ENCODE measurements at places on chromosomes 13 and 19. TPM values are rescaled to one million over a fixed set of nuclear protein-coding genes. Genes with fewer than 3 reads are reported as not detected.

- 0 out of 2 replicates have a peak, but pooled peaks cover 4% of the 10 kb centered on the region for H3K4me1 ChIP-seq
- DNase-seq: no peak
- peaks cover 10% of the 10 kb centered on the region for H3K36me3 ChIP-seq
- no peak overlapping the region for H3K27ac ChIP-seq
Measured at GRCh38 chr13:50942630-50943311, 33.2 kb downstream of the RNASEH2B start.

- H3K27me3 ChIP-seq: no peaks in the 10 kb centered on the region
- H3K4me3 ChIP-seq: no peak overlapping the region
- no peaks in the 10 kb centered on the region for H3K36me3 ChIP-seq
- H3K27ac ChIP-seq: peak overlapping the region; percentile 58
- no peak for DNase-seq
- peaks cover 19% of the 10 kb centered on the region for H3K4me1 ChIP-seq
Measured at GRCh38 chr19:11452620-11453310, 17.3 kb downstream of the PRKCSH start.

DNA sequence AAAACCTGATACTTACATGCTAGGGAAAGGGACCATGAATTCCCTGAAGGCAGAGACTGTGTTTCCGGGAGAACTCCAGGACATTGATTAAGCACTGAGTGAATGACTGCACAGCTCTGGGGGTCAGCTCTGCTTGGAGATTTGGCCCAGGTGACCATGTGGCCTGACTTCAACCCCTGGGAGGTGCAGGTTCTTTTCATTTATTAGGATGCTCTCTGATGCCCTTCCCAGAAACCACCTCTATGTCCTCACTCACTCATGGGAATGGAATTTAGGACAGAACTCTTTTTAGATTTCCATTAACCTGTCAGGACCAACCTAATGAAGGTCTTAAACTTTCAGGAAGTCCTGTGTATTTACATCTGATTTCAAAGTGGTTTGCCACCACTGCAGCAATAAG is 393.3 kb upstream of the ARGLU1 start:
- no peaks in the 10 kb centered on the region for H3K4me1 ChIP-seq
- DNase-seq: no peak
- no peaks in the 10 kb centered on the region for H3K27me3 ChIP-seq

DNA sequence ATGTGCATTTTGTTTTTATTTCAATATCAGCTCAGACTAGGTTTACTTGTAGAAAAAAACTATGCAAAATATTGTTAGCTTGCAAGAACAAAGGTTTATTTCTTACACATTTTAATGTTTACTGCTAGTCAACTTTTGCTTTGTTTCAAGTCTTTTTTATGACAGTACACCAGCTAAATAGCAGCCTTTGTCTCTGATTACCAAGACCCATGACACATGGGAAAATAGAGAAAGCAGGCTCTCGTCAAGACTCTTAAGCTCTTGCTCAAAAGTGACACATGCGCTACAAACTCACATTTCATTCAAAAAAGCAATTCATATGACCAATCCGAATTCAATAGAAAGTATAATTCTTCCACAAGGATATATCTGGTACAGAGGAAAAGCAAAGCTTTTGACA is 642.3 kb upstream of the SLITRK1 start:
- no peak overlapping the region for H3K4me3 ChIP-seq
- no peaks in the 10 kb centered on the region for H3K27me3 ChIP-seq
- H3K36me3 ChIP-seq: no peaks in the 10 kb centered on the region
- H3K4me1 ChIP-seq: no peaks in the 10 kb centered on the region

DNA sequence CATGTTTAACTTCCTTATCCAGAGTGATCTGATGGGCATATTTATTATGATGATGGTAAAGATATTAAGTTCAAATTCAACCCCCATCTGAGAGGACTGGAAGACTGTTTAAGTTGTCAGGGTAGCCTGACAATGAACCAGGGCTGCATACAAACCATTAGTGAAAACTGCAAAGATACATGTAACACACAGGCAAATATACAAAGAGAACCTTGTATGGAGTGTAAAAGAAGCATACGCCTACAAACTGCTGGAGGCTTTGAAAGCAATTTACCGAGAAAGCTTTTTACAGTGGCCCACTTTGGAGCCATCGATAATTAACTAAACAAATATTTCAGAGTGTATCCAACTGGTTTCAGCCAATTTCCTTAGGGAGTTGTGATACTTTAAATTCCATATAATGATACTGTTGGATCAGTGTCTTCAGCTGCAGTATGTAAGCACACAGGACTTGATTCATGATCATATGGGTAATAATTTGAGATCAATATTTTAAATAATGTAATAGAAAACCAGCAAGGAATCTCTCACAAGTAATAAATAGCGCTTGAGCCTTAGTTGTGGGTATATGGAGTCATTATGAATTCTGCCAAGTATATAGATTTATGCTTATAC is 231.5 kb upstream of the SPRY2 start:
- H3K27ac ChIP-seq: no peak overlapping the region
- H3K36me3 ChIP-seq: no peaks in the 10 kb centered on the region
- H3K4me1 ChIP-seq: no peaks in the 10 kb centered on the region
- no peak overlapping the region for H3K4me3 ChIP-seq

DNA sequence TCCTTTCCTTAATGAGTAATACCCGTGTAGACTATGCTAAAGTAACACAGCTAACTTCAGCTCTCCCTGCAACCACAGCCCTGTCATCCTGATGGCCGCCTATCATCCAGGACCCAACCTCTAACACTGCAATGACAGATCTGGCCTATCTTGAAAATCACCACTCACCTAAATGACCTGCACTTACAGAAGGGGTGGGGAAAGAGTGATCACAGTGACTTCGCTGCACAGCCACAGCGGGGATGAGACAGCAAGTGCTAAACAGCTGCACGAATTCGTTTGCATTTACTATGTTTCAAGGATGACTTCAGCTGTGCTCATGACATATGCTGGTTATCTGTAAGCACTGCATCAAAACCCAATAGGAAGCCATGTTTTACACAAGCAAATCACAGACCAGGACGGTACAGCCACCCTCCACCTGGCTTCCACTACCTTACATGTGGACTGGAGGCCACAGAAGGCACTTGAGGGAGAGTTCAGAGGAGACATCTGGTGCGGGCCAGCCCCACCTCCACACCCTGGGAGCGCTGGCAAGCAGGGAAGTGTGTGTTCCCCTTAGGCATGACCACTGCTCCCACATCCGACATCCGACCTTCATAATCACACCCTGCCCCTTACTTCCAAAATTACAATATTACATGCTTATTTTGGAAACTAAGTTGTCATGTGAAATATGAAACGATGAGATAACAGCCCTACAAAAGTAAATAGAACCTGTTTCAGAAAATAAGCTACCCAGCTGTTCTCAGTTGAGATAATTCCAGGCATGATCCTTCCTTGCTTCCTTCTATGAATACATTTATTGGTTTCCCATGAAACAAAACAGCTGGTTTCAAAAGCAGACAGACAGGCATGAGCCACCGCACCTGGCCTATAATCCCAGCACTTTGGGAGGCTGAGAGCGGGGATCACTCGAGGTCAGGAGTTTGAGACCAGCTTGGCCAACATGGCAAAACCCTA is 95.7 kb downstream of the STK24 start:
- H3K36me3 ChIP-seq: no peaks in the 10 kb centered on the region
- no peak overlapping the region for H3K27ac ChIP-seq
- H3K27me3 ChIP-seq: no peaks in the 10 kb centered on the region
- no peak for DNase-seq
- no peaks in the 10 kb centered on the region for H3K4me1 ChIP-seq

- no peak overlapping the region for H3K4me3 ChIP-seq
- H3K4me1 ChIP-seq: no peaks in the 10 kb centered on the region
- H3K36me3 ChIP-seq: no peaks in the 10 kb centered on the region
- H3K27ac ChIP-seq: no peak overlapping the region
- peak; percentile 91 for DNase-seq
Measured at GRCh38 chr13:24693862-24694471, 13.8 kb downstream of the ATP12A start.

DNA sequence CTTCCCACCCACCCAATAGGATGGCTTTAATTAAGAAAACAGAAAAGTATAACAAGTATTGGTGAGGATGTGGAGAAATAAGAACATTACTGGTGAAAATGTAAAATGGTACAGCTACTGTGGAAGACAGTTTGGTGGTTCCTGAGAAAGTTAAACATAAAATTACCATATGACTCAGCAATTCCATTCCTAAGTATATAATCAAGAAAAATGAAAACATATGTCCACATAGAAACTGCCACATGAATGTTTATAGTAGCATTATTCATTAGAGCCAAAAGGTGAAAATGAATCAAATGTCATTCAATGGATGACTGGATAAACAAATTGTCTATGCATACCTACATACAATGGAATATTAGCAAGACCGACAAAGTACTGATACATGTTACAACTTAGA is 16.9 kb downstream of the DZIP1 start:
- no peaks in the 10 kb centered on the region for H3K27me3 ChIP-seq
- DNase-seq: no peak
- no peak overlapping the region for H3K27ac ChIP-seq
- H3K4me3 ChIP-seq: no peak overlapping the region
- no peaks in the 10 kb centered on the region for H3K36me3 ChIP-seq

- DNase-seq: no peak
- no peaks in the 10 kb centered on the region for H3K27me3 ChIP-seq
- no peak overlapping the region for H3K4me3 ChIP-seq
- H3K27ac ChIP-seq: no peak overlapping the region
Measured at GRCh38 chr13:29439601-29440388, 155.7 kb downstream of the SLC7A1 start.

DNA sequence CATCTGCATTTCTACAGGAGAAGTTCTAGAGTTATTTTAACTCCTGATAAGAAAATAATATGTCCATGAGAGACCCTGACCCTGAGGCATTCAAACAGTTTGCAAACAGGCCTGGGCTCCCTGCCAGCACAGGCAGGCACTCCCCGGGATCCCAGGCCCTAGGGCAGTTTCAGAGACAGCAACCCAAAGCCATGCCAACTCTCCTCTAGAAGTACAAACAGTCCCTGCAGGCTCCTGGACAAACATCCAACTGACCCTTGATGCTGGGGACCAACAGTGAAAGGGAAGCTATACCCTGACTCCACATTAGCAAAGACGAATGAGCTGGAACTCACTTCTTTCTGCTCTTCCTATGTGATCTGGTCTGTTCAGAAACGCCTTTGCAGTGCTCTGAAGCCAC is 44.8 kb downstream of the CCDC70 start:
- H3K27me3 ChIP-seq: no peaks in the 10 kb centered on the region
- no peak overlapping the region for H3K27ac ChIP-seq
- H3K36me3 ChIP-seq: no peaks in the 10 kb centered on the region

- DNase-seq: no peak
- no peaks in the 10 kb centered on the region for H3K36me3 ChIP-seq
- H3K27me3 ChIP-seq: no peaks in the 10 kb centered on the region
- H3K27ac ChIP-seq: no peak overlapping the region
Measured at GRCh38 chr13:51091839-51092238, 19.2 kb downstream of the C13orf42 start.

GRCh38 chr13:98900442-98900841 is 77.4 kb downstream of the DOCK9 start:
- no peak overlapping the region for H3K27ac ChIP-seq
- no peak overlapping the region for H3K4me3 ChIP-seq
- DNase-seq: no peak

DNA sequence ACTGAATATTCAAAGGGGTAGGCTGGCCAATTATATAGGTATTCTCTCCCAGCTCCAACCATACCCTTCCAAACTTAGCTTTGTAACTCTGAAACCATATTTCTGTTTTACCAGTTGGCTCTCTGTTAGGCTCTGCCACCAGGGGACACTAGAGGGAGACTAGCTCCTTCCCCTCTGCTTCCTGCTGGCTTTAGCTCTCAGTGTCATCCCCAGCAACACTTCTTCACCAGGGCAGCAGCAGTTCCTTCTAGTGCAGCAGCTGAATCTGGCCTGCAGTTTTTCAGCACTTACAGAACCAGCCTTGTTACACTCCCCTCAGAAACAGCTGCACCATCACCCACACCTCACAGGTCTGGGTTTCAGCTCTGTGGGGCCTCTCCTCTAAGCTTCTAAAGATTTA is 51.0 kb upstream of the DOCK9 start:
- peaks cover 28% of the 10 kb centered on the region for H3K4me1 ChIP-seq
- H3K36me3 ChIP-seq: no peaks in the 10 kb centered on the region
- DNase-seq: peak; percentile 87
- no peak overlapping the region for H3K27ac ChIP-seq

DNA sequence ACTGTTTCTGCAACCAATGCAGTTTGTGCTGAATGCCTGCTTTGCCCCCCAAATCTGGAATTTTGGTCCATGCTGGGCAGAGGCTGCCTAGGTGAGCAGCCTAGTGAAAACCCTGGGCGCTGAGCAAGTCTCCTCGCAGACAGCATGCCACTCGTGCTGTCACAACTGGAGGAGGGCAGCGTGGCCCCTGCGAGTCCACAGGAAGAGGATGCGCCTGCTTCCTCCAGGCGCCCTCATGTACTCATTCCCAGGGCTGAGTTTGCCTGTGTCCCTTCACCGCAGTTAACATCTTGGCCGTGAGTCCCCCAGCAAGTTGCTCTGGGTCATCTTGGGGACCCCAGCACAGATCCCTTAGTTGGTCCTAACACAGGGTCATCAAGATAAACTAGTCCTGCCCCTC is 26.2 kb upstream of the TMEM160 start:
- H3K27me3 ChIP-seq: no peaks in the 10 kb centered on the region
- DNase-seq: no peak
- no peak overlapping the region for H3K4me3 ChIP-seq
- H3K4me1 ChIP-seq: no peaks in the 10 kb centered on the region
- no peak overlapping the region for H3K27ac ChIP-seq

- H3K27ac ChIP-seq: no peak overlapping the region
- H3K27me3 ChIP-seq: no peaks in the 10 kb centered on the region
- no peak overlapping the region for H3K4me3 ChIP-seq
Measured at GRCh38 chr13:83618966-83619365, 263.3 kb downstream of the SLITRK1 start.

DNA sequence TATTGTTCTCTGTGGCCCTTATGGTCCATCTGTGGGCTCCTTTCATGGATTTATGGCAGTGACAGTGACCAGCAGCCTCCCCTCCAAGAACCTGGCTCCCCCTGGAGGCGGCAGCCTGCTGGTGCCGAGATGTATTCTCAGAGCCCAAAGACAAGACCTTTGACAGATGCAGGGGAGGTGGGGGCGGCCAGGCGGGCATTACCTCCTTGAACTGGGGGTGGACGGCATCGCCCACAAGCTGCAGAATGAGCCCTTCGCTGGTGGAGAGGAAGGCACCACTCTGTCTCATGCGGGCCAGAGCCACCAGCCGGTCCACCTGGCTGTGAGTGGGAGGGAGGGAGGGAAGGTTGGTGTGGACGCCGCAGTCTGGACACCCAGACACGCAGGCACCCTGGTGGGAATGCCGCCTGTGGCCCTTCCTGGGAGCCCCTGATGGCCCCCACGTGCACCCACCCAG is 6.6 kb downstream of the ISOC2 start:
- H3K36me3 ChIP-seq: peaks cover 6% of the 10 kb centered on the region
- no peaks in the 10 kb centered on the region for H3K4me1 ChIP-seq
- peak; percentile 87 for DNase-seq
- no peak overlapping the region for H3K4me3 ChIP-seq
- H3K27me3 ChIP-seq: no peaks in the 10 kb centered on the region

The NCR1 gene
- total RNA-seq: not detected

The ZNF681 gene
- total RNA-seq: 8.1 TPM

The IRGC gene
- not detected for total RNA-seq

The LILRA2 gene
- not detected for total RNA-seq

The MAG gene
- total RNA-seq: not detected

The SLC17A7 gene
- total RNA-seq: 0.47 TPM

The ASPDH gene
- total RNA-seq: not detected

The MLNR gene
- not detected for total RNA-seq

The PCDH9 gene
- total RNA-seq: 3.7 TPM

The ZNF813 gene
- total RNA-seq: 4.5 TPM
